ENCODE measurements at places on chromosomes 1 and 21.
A peak's percentile ranks its signal among the peaks of the same experiment; 100 is the strongest.

DNA sequence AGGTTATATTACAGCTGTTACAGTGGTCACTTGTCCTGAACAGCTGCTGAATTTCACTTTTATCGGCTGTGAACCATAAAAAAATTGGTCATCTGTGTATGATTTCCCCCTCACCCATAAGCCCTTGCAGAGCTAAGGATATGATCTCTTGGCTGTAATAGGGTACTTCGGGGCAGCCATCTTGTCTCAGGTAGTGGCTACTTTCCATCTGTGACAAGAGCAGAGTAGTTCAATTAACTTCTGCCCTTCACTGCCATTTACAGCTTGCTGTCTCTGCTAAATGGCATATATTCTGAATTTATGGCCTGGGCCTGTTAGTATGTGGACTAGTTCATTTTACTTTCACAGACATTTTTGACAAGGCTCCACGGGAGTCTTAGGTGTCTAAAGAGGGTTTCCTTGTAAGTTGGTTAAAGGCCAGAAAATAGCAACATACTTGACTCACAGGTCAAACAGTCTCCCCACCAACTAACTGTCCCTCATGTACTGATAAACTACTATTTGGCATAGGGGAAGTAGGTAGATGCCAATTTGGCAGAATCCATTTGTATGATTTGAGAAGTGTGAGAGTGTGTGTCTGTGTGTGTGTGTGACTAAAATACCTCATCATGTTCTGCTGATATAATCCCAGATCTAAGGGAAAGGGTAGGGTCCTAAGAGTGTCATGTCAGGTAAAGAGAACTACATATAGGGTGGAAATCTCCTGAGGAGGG lies 151.6 kb downstream of the KCTD3 start:
- DNase-seq: no peak

DNA sequence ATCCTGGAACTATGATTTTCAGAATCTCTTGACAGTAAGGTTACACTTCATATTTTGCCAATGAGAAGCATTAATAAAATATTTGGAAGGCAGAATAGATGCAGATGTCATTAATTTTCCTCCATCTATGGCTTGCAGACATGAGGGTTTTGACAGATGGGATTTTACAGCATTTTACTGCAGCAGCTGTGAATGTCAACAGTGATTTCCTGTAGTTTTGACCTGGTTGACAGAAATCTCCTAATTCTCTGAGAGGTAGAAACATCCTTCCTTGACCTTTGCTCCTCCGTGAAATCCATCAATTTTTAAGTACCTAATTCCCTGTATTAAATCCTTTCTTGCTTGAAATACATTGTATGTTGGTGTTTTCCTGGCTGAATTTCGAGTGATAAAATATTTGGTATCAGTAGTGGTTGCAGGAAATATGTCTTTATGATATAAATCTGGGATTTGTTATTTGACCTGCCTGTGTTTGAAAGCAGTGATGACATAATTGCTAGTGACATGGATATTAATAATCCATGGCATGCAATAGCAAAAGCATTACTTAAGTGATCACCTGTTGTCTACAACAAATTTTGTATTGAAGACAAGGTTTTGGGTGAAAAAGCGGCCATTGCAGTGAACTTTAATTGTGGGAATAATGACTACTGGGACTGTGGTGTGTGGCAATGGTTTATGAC lies 73.9 kb downstream of the HLX start:
- no peak for DNase-seq

DNA sequence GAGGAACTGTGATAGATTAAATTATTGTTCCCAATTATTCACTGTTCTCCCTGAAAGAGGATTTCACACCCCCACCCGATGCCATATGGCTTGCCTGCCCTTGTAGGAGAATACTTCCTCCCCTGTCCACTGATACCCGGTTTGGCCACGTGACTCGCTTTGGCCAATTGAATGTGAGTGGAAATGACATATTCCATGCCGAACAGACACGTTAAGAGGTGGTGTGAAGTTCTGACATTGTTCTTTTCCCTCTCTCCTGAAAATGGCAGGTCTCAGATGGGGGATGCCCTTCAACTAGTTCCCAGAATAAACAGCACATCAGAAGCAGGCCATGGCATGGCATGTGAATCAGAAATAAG lies 5.3 kb downstream of the STUM start:
- no peak for DNase-seq

GRCh38 chr1:25611843-25612242 lies 4.7 kb upstream of the MAN1C1 start:
- no peak for DNase-seq

DNA sequence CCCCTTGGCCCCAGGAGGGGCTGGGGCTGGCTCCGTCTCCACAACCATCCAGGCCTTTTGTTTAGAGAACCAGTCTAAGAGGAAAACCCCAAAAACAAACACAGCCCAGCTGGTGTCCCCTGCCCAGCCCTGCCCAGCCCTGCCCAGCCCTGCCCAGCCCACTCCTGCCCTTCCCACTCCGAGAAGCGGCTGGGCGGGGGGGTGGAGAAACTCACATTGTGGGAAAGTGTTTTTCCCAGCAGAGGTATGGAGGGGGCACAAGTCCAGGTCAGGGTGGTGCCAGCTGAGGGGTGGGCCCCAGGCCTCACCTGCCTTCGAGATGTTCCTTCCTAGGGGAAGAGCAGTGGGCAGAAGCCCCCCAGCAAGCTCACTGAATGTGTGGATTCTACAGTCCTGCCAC lies 10.0 kb upstream of the FAM131C start:
- DNase-seq: no peak

- DNase-seq: no peak
These were observed 185.8 kb downstream of the PCP4 start for GRCh38 chr21:40053007-40053406.

GRCh38 chr21:32371913-32372314 lies 20.9 kb downstream of the URB1 start:
- no peak for DNase-seq

GRCh38 chr1:109687641-109688499 lies at the start of gene GSTM1:
Gene GSTM1 (plus strand): TSS chr1:109687817. CDS start chr1:109687874, 57 bp downstream.
- DNase-seq: peak; percentile 93

DNA sequence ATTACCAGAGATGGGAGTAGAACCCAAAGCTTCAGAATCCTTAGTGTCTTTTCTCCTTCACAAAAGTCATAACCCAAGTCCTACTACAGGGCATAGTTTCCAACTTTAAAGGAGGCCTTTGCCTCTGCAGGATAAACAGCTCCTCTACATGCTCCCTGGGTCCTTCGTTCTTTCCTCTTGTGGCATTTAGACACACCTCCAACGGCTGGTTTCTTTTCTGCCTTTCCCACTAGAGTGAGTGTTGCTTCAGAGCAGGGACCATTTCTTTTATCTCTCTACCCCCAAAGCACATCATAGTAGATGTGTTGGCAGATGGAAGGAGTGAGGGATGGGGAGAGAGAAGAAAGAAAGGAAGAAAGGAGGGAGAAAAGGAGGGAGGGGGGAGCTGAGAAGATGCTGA lies 144.7 kb upstream of the SPATA6 start:
- no peak for DNase-seq

DNA sequence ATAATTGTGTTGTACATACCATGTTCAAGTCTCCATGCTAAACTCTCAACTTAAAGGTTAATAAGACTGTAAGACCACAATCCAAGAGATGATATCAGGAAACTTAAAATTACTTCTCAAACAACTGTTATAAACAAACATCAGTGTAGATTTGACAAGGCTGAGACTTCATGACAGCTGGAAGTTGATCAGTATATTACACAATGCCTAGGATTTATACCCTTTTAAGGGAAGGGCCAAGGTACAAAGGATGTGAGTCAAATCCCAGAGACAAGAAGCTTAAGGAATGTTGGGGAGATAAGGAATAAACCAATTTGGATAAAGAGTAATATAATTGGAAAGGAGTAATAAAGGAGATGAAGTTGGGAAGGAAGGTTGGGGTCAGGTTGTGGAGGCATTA lies 98.8 kb downstream of the LBR start:
- DNase-seq: no peak

- no peak for DNase-seq
These were observed 121.2 kb downstream of the SPSB1 start for GRCh38 chr1:9413877-9414213.

- DNase-seq: peak; percentile 80
These were observed 11.9 kb upstream of the EDN2 start for GRCh38 chr1:41496080-41497055.

- DNase-seq: no peak
These were observed 20.7 kb upstream of the DNASE2B start for GRCh38 chr1:84377480-84378095.

GRCh38 chr1:43042773-43043457 lies 84.2 kb upstream of the SLC2A1 start:
- no peak for DNase-seq

DNA sequence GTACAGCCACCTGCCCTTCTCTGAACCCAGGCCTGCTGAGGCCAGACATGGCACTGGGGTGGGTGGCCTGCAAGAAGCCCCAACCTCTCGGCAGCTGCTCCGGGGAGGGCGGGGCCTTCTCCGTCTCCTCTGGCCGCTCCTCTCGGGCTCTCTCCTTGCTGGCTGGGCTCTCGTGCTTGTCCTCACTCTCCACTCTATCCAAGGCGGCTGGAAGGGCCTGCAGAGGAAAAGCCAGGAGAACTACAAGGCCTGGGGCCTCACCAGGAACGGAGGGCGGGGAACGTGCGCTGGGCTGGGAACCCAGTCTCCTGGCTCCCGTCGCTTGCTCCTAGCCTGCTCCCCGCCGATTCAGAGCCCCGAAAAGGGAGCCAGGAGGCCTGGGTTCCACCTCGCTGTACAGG lies 59.1 kb downstream of the CHD5 start:
- DNase-seq: no peak

GRCh38 chr1:219123036-219123435 lies 50.6 kb upstream of the LYPLAL1 start:
- DNase-seq: no peak

DNA sequence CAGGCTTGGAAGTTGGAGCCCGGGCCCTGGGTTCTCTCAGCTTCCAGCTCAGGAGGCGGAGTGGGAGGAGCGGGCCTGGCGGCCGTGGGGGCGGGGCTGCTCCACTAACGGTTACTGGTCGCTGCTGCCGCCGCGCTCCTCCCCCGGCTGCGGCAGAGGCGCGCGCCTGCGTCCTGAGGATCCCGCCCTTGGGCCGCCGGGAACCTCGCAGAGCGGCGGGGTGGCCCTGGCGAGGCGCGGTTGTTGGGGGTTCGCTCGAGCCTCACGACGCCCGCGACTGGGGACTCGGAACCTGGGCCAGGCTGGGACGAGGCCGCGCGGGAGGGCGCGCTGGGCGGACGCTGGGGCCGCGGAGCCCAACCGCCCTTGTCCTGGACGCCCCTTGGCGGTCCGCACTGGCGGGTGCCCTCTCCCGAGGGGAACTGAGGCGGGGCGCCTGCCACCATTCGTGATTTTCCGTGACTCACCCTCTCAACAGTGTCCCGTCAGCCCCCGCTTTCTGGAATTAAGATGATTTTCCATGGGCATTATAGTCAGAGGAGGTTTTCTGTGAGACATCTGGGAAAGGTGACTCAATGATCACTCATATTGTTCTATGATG lies 34.1 kb downstream of the OR2G3 start:
- DNase-seq: peak; percentile 64

- no peak for DNase-seq
These were observed 182.3 kb downstream of the KCTD3 start for GRCh38 chr1:215749414-215749813.

- DNase-seq: no peak
These were observed 43.0 kb upstream of the RAB3GAP2 start for GRCh38 chr1:220315070-220315839.

GRCh38 chr1:113185463-113186104 lies 112.6 kb downstream of the LRIG2 start:
- no peak for DNase-seq

DNA sequence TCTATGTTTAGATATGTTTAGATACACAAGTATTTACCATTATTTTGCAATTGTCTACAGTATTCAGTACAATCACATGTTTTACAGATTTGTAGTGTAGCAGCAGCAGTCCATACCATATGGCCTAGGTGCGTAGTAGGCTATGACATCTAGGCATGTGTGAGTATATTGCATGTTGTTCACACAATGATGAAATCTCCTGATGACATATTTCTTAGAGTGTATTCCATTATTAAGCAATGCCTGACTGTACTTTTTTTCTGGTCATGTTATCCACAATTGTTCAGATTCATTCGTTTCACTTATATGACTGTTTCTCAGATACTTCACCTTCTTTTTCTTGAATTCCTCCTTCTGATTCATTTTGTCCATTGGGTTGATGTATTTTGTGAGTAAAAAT lies 9.9 kb upstream of the BACE2 start:
- DNase-seq: no peak

GRCh38 chr1:41109310-41110197 lies 88.0 kb upstream of the SLFNL1 start:
- no peak for DNase-seq

- DNase-seq: no peak
These were observed 98.9 kb downstream of the TMEM53 start for GRCh38 chr1:44575396-44575795.

- no peak for DNase-seq
These were observed 60.6 kb downstream of the RGS2 start for GRCh38 chr1:192869308-192869940.

DNA sequence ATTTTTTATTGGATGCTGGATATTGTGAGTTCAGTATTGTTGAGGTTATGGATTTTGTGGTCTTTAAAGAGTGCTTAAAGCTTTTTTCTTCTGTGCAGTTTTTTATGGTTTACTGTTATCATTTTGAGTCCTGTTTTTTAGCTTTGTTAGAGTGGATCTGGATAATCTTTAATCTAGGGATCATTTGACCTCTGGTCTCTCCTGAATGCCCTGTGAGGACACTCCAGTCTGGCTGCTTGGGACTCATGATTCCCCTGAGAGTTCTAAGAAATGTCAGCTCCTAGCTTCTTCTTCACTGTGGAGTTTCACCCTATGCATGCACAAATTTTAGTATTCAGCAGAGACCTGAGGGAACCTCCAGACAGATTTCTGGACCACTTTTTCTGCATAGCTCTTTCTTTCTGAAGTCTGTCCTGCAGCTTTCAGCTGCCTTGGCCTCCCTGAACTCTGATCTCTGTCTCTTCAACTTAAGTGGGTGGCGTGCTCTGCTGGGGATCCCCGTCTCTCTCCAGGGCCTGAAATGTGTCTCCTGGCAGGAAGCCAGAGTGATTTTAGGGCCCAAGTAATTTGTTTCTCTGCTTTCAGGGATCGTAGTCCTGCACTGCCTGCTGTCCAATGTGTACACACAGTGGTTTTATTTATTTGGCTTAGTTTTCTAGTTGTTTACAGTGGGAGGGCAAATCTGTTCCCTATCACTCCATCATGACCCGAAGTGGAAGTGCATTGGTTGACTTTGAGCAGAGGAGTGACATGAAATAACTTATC lies 14.7 kb downstream of the PEX14 start:
- no peak for DNase-seq

DNA sequence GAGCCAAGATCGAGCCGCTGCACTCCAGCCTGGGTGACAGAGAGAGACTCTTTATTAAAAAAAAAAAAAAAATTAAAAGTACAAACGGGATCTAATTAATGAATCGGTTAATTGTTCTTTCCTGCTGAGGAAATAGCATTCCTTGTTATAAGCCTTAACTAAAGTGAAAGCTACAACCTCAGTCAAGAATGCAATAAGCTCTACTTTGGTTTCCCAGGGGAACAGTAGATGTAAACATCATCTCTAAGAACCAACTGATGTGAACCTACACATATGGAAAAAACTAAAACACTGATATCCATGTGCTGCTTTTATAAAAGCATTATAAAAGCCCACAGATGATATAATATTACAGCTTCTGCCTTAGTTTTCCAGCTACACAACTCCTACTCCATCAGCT lies 41.9 kb downstream of the LPGAT1 start:
- DNase-seq: no peak

- no peak for DNase-seq
These were observed 55.5 kb upstream of the TRIM67 start for GRCh38 chr1:231106347-231106746.

- no peak for DNase-seq
These were observed 85.0 kb upstream of the KCNJ15 start for GRCh38 chr21:38171723-38172344.

Data from activated T-cell treated with anti-CD3 and anti-CD28 coated beads, Interleukin-2, amount 50 U/mL, for 48 hours (primary cell).